ENCODE measurements at places on chromosomes 7 and 10. TPM values are rescaled to one million over a fixed set of nuclear protein-coding genes. Genes with fewer than 3 reads are reported as not detected.

Gene OR2A1
- total RNA-seq, result not detected

Gene HOXA9
- 25.1 TPM for total RNA-seq

- DNase-seq, result no peak
Measured at GRCh38 chr10:94614558-94614957, 69.0 kb downstream of the HELLS start.

DNA sequence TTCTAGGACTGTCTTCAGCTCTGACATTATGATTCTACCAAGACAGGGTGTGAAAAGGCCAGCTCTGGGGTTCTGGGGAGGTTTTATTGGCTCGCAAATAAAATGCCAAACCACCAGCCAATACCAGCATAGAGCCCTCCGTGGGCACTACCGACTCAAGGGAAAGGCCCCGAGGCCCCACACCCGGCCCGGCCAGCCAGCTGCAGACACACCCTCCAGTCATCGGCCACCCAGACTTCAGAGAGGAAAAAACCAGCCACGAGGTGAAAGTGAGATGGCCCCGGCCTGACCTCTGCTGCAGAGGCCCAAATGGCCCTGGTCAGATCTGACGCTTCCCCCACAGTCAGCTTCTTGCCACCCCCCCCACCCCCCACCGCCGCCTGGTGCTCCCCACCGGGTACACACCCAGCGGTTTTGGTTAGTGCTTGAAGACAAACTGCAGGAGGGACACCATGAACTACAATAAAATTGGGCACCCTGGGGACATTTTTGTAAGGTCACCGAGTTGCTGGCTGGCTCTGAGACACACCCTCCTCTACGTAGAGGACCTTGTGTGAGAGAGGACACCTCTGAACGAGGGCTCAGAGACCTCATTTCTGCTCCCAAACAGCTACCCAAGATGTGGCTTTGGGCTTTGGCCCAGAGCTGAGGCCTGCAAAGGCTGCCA is 79.9 kb downstream of the PRKAG2 start:
- DNase-seq, result no peak

GRCh38 chr10:5453749-5454489 is 41.6 kb downstream of the NET1 start:
- no peak for DNase-seq

GRCh38 chr10:72137583-72137982 is 49.2 kb upstream of the SPOCK2 start:
- no peak for DNase-seq

DNA sequence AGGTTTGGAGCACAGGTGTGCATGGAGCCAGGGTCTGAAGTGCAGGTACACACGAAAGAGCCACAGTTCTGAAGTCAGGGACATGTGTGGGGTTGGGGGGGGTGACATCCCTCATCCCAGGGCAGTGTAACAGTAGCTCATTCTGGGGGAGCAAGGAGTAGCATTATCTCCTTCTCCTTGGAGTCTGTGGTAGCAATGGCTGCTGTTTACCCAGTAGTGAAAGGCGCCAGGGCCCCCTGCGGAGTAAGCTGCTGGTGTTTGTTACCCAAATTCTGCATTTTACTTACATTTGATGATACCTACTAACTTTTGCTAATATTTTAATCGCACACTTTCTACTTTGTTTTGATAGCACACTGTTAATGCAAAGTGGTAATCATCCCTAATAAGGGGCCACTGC is 665.5 kb downstream of the GATA3 start:
- no peak for DNase-seq

Data from mammary epithelial cell (primary cell).